ENCODE measurements at places on chromosomes 7 and 10. TPM values are rescaled to one million over a fixed set of nuclear protein-coding genes. Genes with fewer than 3 reads are reported as not detected.

TRIM73 gene
- 4.0 TPM for total RNA-seq

ANKRD30A gene
- total RNA-seq: not detected

- no peak for DNase-seq
Measured at GRCh38 chr10:17585016-17585415, 32.2 kb downstream of the HACD1 start.

GRCh38 chr7:318476-318875 lies 28.5 kb downstream of the FOXL3 start:
- DNase-seq: no peak

DNA sequence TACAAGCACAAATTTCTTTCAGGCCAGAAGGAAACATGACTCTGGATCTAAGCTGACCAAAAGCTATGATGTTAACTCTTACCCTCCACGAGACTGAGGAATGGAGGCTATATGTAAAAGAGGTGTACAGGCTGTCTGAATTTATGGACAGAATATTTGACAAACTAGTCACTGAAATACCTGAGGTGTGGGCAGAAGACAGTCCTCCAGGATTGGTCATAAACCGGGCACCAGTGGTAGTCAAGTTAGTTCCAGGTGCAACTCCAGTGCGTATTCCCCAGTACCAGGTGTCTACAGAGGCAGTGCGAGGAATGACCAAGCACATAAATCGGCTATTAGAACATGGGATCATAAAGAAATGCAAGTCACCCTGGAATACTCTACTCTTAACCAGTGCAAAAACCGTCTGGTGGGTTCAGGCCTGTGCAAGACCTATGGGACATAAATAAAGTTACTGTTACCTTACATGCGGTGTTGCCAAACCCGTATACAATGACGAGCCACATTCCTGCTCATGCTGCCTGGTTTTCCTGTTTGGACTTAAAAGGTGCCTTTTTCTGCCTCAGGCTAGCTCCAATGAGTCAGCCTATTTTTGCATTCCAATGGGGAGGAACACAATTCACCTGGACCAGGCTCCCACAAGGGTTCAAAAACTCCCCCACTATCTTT lies 6.7 kb upstream of the CYREN start:
- no peak for DNase-seq

GRCh38 chr7:135843214-135843613 lies 94.6 kb upstream of the FAM180A start:
- DNase-seq: no peak

DNA sequence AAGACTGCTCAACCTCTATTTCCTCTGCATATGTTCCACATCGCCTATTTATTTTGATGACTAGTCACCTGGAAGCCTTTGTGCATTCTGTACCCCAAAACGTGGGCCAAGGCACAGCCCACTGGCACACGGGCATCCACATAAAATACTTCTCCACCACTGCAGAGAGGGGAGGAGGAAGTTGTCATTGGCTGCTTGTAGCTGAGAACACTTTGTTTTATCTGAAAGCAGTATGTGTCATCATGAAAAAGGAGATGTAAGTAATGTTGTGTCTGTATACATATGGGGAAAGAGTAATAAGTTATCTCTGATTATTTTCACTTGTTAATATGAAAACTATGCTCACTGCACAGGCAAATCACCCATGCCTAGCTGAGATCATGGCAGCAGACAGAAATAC lies 48.2 kb upstream of the AMPH start:
- DNase-seq: no peak

- DNase-seq: no peak
Measured at GRCh38 chr10:24438800-24439199, 229.9 kb downstream of the KIAA1217 start.

- DNase-seq: no peak
Measured at GRCh38 chr7:40133561-40134427, 628 bp downstream of the MPLKIP start.

DNA sequence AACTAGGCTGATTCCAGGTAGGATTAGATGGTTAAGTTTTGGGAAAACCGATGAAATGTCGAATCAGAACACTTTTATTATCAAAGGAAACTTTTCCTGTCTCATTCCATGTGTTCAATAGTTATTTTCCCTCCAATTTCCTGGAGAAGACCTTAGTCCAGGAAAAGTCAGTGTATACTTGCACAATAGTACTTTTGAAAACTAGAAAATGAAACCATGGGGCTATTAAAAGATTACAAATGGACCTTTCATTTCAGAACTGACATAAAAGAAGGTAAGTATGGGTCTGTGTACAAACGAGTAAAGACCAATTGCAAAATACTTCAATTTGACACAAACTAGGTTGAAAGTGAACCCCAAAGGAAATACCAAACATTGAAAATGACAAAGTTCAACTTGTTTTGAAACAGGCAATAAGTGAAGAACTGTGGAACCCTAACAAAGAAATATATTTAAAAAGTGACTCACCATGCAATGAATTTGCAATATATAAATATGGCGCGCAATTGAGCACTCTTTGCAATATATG lies 2.1 kb downstream of the AVPI1 start:
- no peak for DNase-seq

DNA sequence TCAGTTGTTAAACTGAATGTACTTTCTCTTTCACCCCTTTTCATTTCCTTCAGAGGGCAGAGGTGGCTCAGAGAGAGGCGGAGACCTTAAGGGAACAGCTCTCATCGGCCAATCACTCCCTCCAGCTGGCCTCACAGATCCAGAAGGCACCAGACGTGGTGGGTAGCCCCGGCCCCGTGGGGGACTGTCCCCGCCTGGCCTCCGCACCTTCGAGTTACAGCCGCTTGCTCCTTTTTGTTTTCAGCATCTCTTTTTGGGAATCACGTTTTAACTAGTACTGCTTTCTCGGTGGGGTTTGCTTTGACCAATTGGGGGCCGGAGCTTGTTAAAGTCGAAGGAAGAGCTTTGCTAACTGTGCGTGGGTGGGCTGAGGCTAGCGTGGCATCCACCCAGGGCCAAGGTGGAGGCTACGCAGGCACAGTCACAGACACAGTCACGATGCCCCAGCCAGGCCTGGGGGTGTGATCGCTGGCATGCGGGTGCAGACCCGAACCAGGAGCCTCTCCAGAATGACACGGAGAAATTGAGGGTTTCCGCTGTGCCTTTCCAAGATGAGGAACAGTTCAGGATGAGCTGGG lies 116.2 kb upstream of the SH2B2 start:
- no peak for DNase-seq

Measured in activated B cell treated with CpG ODN at 0.5 μM for 24 hours (primary cell).